ENCODE measurements at places on chromosomes 6 and 20.

DNA sequence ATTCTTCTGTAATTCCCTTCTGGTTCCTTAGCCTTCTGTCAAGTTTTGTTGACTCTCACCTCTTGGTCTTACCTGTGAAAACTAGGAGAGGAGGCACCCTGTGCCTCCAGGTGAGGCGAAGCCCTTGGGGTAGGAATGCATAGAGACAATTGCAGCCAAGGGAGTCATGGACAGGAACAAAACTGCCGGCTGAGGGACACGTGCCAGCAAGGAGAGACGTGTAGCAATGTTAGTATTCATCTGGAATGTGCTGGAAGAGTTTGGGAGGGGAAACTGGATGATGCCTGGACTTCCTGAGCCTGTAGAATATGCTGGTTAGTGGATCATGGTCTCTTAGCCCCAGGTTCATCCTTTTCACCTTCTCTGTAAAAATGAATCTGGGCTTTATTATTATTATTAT, 3.9 kb upstream of the TIAM2 start:
- DNase-seq: no peak

DNA sequence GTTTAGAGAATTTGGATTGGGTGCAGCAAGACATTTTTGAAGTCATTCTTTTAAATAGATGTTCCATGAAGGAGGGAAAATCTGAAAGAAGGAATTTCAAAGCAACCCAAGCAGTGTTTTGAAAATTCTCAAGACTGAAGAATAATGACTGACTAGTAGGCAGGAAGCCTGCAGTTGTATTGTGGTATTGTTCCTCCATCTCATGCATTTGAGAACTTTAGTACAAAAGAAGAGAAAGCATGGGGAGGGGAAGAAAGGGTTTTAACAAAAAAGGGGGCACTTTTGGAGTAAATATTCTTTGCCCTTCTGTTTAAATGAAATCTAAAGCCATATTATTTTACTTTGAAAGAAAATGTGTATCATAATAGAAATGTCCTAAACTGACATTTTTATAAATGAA, 6.6 kb downstream of the NCOA3 start:
- no peak for DNase-seq

DNA sequence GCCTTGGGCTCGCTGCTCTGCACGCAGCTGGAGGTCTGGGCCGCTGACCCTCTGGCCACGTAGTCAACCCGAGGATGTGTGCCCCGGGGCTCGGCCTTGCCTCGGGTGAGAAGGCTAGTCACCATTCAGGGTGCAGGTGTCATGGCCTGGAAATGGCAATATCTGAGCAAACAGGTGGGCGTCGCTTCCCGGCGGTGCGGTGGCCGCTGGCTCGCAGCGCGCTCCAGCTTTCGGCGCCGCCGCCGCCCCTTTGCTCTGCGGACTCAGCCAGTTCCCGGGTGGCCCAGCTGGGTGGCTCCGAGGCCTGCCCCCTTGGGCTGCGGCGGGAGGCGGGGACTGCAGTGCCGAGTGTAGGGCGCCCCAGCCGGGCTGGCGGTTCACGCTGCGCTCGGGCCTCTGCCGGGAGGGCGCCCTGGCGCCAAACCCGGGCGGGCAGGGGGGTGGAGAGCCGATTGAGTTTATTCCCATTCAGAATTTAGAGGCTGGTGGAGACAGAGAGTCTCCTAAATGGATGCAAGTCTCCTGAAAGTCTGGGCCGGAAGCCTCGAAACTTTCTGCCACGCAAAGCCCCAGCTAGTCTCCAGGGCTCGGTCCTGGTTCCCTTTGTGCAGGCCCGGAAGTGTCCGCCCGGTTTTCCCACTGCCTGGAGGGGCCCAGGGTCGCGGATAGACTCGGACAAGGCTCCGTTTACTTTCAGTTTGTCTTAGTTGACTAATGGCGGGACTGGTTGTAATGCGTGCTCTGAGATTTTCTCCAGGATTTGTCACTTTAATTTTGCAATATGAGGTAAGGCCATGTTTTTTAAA, 11.3 kb upstream of the TFAP2A start:
- no peak for DNase-seq

DNA sequence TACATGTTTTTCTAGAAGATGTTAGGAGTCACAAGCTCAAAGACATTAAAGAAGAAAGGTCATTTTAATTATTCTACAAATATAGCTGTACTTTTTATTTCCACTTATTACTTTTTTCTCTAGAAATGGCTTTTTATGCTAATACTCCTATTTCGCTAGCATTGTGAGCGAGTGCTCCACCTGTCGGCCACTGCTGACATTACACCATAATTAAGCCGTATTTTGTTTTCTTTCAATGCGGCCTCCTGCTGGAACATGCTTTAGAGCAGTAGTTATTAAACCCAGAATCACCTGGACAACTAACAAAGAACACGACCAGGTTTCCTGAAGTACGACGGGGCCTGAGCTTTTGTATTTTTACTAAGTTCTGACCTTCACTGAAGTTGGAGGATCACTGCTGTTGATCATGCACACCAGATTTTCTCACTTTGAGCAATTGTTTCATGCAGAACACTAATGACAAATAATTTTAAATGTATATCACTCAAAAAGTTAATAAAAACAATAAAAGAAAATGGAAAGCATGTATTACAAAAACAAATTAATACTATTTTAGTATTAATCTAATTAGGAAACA, 74.1 kb upstream of the PAK5 start:
- peak; percentile 59 for DNase-seq

- DNase-seq: no peak
Measured at GRCh38 chr6:27861861-27862260, 50.3 kb downstream of the OR2B2 start.

DNA sequence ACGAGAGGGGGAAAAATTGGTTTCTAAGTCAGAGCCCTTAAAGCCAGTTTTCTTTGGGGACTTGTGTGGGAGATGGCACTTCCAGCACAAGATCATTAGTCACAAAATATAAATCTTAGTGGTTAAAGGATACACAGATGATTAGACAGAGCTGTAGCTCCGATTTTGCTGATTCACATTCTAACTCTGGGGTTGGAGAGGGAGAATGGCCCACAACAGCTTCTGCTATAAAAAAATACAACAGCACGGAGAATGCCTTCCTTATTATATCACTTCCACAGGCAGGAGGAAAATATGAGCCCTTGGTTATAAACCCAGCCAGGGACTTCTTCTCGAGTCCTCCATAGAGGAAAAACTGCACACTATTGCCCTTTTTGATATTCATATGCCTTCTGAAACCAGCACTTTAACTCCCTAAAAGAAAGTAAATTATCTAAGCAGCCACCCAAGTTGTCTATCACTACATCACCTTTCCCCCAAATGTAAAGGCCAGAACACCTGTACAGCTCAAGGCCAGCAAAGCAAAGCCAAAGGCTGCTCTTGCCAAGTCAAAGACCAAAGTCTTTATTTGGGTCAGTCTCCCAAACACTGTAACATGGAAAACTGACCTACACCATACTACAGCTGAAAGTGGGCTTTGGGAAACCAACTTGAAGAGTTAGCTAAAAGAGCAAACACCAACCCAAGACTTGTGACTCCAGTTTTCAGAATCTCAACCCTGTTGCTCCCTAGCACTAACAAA, 10.4 kb downstream of the MRPL14 start:
- DNase-seq: no peak

DNA sequence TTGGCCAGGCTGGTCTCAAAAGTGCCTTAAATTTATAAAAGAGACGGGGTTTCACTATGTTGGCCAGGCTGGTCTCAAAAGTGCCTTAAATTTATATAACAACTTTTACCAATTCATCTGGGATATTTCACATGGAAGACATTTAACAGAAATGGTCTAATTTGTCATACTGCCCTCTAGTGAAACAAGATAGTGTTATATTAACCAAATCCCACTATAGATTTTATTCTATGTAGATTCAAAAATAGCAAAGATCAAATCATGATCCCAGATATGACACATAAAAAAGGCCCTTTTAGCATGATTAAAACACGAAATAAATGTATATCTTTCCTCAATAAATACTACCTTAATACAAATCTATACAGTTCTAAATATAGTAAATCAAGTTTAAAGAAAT, 102.8 kb upstream of the TFAP2D start:
- no peak for DNase-seq

- no peak for DNase-seq
Measured at GRCh38 chr20:58303547-58303946, 6.0 kb upstream of the RAB22A start.

GRCh38 chr6:119276211-119276610, 73.3 kb downstream of the MAN1A1 start:
- no peak for DNase-seq

- DNase-seq: no peak
Measured at GRCh38 chr20:36208257-36208656, 28.0 kb upstream of the AAR2 start.

- DNase-seq: no peak
Measured at GRCh38 chr20:57476084-57476526, 48.8 kb downstream of the CTCFL start.

DNA sequence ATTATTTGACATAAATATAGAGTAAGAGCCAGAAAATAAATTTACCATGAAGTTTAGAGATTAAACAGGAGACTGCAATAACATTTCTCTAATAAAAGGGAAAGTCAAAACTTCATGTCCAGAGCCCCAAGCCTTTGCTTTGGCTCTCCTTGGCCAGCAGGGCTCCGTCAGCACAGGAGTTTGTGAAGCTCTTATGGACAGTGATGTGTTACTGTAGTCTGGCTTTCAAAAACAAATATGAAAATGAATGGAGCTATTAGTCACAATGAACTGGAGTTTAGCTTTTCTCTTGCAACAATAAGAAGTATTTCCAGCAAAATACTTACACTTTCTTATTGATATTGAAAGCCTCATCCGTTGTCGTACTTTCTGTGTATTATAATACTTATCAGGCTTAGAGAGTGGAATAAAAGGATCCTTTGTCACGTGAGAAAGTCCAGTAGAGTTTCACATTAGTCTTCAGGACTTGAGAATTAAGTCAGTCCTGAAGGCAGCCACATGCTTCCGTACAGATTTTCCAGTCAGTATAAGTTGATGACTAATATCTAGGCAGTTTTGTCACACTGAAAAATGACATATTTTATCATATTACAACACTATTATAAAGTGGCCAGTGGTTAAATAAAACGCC, 117.0 kb upstream of the PRL start:
- DNase-seq: no peak

DNA sequence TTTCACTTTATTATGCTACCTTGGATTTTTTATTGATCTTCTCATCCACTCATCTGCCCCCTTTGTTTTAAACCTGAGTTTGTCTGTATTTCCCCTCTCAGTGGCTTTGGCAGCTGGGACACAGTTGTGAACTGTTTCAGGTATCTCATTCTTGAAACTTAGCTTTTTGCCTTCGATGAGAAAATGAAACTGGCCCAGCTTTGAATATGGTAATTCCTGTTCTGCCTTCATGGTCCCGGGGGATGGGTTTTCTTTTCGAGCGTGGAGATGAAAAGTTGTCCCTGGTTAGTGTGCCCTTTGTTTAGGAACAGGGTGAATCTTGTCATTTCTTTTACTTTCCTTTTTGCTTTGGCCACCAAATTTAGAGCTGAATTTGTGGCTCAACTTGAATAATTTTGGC, 25.6 kb downstream of the DHX35 start:
- DNase-seq: no peak

GRCh38 chr6:107663308-107663707, 160.8 kb downstream of the SCML4 start:
- DNase-seq: peak; percentile 78

- no peak for DNase-seq
Measured at GRCh38 chr6:62283365-62283764, 2.7 kb downstream of the KHDRBS2 start.

GRCh38 chr20:56259948-56260347, 11.4 kb downstream of the MC3R start:
- no peak for DNase-seq

DNA sequence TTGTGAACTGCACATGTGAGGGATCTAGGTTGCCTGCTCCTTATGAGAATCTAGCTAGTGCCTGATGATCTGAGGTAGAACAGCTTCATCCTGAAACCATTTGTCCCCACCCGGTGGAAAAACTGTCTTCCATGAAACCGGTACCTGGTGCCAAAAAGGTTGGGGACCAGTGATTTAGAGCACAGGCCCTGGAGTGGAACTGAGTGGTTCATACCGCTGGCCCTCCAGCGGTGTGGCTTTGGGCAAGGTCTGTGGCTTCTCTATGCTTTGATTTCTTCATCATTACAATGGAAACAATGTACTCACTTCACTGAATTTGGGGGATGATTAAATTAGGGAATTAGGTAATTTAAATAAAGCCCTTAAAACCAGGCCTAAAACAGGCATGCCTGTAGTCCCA, 36.3 kb downstream of the CD164 start:
- DNase-seq: no peak

DNA sequence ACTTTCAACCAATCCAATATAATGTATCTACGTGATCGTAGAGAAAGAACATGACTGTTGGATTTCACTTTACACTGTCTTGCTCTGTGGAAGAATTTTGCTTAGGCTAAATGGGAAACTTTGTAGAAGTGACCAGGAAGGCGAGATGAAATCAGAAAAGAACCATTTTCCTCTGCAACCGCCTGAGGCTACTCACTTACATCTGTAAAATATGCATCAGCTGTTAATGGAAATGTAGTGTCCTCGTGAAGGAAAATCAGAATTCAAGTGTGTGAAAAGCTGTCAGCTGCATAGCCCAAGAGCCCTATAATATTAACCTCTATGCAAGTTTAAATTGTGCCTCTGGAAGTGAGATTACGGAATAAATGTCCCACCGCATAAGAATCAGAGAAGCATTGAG, 277.9 kb downstream of the C6orf118 start:
- DNase-seq: peak; percentile 36

- no peak for DNase-seq
Measured at GRCh38 chr20:9389346-9389745, 125.0 kb upstream of the LAMP5 start.

DNA sequence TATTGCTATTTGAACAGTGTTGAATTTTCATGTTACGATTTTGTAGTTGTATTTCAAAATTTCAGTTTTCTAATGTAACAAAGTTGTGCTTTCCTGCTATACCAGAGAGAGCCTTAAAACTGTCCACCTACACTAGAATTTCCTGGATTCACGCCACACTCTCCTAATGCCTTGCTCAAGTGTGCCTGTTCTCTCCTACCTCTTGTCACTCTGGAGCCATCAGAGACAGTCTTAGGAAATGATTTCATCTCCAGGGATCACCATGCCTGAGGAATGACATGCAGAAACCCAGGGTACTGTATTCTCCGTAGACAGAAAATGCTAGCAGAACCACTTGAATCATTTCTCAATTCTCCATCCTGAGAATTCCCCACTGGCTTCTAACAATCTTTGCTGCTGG, 667.6 kb downstream of the KIF16B start:
- DNase-seq: no peak

Data from SJCRH30 (cell line).